G401 (cell line): ENCODE measurements at places on chromosomes 3 and 15. TPM values are rescaled to one million over a fixed set of nuclear protein-coding genes. Genes with fewer than 3 reads are reported as not detected.

Gene TICRR
- 3.4 and 7.3 TPM in 2 replicates for total RNA-seq

Gene IDH3A
- 53.8 and 68.5 TPM in 2 replicates for total RNA-seq

Gene CIDEC
- total RNA-seq: not detected in 2 replicates

Gene CASR
- not detected in 2 replicates for total RNA-seq

Gene GPR176
- total RNA-seq: 0.98 and 2.0 TPM in 2 replicates

Gene KLF15
- total RNA-seq: 5.9 and 8.7 TPM in 2 replicates

Gene PIGZ
- not detected in 2 replicates for total RNA-seq

Gene LMCD1
- 11.3 and 26.1 TPM in 2 replicates for total RNA-seq

Gene SOX14
- total RNA-seq: not detected in 2 replicates

Gene ZBED2
- not detected in 2 replicates for total RNA-seq

Gene LRRC31
- total RNA-seq: not detected in 2 replicates

Gene CAPN3
- total RNA-seq: 0.27 and 0.43 TPM in 2 replicates

Gene CCR2
- total RNA-seq: not detected in 2 replicates

Gene CSTA
- total RNA-seq: not detected in 2 replicates

Gene NEK11
- 2.0 and 3.5 TPM in 2 replicates for total RNA-seq

Gene SPTSSB
- total RNA-seq: not detected in 2 replicates

Gene IMPG2
- not detected in 2 replicates for total RNA-seq
